ENCODE measurements at places on chromosomes 6 and 20. TPM values are rescaled to one million over a fixed set of nuclear protein-coding genes. Genes with fewer than 3 reads are reported as not detected.

DNA sequence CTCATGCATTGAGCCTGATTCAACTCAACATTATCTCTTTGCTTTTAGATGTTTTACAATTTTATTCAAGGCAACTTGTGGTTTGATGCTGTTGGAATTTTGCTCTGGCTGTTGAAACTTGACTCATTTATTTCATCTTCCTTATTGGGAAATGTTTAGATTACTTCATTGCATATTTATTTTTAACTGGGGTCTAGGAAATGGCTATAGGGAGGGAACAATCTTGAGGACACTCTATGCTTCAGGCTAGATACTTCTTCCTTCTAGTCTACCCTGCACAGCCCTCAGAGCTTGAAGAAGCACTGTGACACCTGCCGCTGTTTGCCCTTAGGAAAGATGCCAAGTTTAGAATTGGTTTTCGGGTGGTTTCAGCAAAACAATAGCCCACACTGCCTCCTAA lies 183.4 kb downstream of the ADGRG6 start:
- no peak for DNase-seq
- no peak overlapping the region for H3K4me3 ChIP-seq
- no peak overlapping the region for H3K27ac ChIP-seq

The GOPC gene
- total RNA-seq = 20.1 TPM

The ID4 gene
- total RNA-seq = not detected

- H3K36me3 ChIP-seq = no peaks in the 10 kb centered on the region
- no peak overlapping the region for H3K27ac ChIP-seq
- no peaks in the 10 kb centered on the region for H3K27me3 ChIP-seq
- H3K4me1 ChIP-seq = no peaks in the 10 kb centered on the region
These were observed 110.5 kb downstream of the HAO1 start for GRCh38 chr20:7829776-7830175.

The CGAS gene
- 20.7 TPM for total RNA-seq
